ENCODE measurements at places on chromosomes 6 and 20. TPM values are rescaled to one million over a fixed set of nuclear protein-coding genes. Genes with fewer than 3 reads are reported as not detected.

The LIN28B gene
- not detected for total RNA-seq

The FAXC gene
- 6.8 TPM for total RNA-seq

The KHDC1L gene
- total RNA-seq: not detected

The SPATS1 gene
- not detected for total RNA-seq

The DLK2 gene
- total RNA-seq: 37.7 TPM

The RBBP8NL gene
- total RNA-seq: 3.7 TPM

The PRL gene
- total RNA-seq: not detected

The BPIFB2 gene
- total RNA-seq: not detected

The COL19A1 gene
- total RNA-seq: 0.10 TPM

The PLCB4 gene
- total RNA-seq: 24.5 TPM

The MEA1 gene
- 41.2 TPM for total RNA-seq

The GSTA2 gene
- total RNA-seq: not detected

The DZANK1 gene
- 1.7 TPM for total RNA-seq

The OVOL2 gene
- 23.2 TPM for total RNA-seq

The KIF6 gene
- total RNA-seq: 1.1 TPM

The CDKN1A gene
- total RNA-seq: 257 TPM

The SRMS gene
- not detected for total RNA-seq

The MYCT1 gene
- 2.0 TPM for total RNA-seq

The KCNQ5 gene
- 0.30 TPM for total RNA-seq

The SLC22A2 gene
- not detected for total RNA-seq

The ENPP1 gene
- total RNA-seq: 2.9 TPM

The HCK gene
- 7.6 TPM for total RNA-seq

The PSORS1C1 gene
- total RNA-seq: 5.4 TPM

The ESR1 gene
- 2.0 TPM for total RNA-seq

The POU5F1 gene
- 6.8 TPM for total RNA-seq

The MMS22L gene
- total RNA-seq: 8.5 TPM
